ENCODE measurements at places on chromosomes 6 and 20.

GRCh38 chr6:112307707-112308106 is 39.4 kb upstream of the RFPL4B start:
- DNase-seq, result no peak

DNA sequence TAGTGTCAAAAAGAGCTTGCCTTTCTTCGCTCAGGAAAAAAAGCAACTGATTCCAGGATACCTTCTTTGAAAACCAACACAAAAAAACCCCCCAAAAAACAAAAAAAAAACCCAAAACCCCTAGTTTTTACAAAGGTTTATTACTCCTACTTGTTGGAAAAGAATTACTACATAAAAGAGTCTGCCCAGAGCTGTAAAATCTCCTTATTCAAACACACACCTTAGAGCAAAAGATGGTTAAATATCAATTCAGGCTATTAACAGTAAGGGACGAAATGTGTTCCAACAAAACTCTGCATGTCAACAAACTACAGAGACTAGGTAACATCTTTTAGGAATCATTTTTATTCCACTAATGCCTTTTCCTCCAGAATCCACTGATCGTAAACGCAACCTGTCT is 42.7 kb downstream of the BCAS1 start:
- DNase-seq, result no peak

GRCh38 chr6:111592726-111593511 is 12.8 kb downstream of the TRAF3IP2 start:
- no peak for DNase-seq

DNA sequence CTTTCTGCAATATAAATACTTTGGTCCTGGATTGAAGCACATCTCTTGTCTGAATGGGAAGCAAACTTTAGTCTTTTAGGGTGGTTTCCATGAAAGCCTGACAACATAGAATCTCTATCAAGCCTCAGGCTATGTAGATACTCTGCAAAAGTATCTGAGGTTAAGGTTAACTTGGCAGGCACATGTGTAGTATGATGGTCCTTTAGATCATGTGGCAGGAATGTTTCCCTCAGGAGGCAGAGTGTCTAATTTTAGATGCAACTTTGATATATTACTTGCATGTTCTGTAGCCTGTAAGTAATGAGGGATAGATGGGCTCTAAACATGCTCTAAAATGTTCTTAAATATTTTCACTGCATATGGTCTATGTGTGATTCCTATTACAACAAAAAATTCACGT is 8.2 kb downstream of the MYB start:
- no peak for DNase-seq

DNA sequence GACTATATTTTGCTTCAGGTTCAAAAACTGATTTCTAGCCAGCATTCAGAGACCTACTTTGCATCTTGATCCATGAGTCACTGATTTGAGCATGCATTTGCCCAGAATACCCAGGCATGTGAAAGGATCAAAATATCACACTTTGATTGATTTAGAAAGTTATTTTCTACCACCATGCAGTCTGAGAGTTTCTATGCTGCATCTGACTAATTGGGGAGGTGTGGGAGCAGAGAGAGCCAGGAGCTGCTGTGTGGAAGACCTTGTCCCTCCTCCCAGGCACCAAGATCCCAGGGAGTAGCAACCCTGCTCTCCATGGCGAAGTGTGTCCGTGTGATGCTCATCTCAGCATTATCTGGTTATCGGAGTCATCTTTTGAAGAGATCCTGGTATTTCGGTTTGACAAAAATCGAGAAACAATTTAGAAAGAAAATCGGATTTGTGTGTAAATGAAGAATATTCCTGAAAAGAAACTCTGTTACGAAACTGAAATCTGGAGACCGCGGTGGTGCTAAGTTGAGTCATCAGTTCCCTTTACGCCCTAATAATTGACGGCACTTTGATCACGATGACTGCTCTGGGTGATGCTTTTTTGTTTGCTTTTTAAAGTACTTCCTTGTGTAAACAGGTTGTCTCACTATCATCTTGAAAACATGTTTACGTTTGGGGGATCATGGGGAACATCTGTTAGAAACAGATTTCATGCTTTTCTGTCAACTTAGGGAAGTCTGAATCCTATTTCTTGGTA is 193.4 kb downstream of the BACH2 start:
- peak; percentile 68 for DNase-seq

DNA sequence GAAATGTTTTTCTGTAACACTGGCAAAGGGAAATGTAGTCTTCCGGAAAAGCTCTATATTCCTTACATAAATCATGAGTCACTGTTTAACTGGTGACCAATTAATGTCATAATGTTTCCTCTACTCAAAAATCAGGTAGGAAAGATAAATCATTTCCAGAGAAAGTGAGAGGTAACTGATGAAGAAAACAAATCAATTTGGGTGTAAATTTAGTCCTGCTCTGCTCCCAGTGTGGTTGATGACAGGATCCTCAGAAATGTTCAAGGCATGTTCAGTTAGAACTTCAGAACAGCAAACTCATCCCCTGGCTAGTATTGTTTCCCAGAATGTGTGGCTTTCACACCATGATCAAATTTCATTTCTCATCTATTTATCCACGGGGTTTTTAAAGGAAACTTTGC is 38.8 kb upstream of the SPACA1 start:
- DNase-seq, result no peak

DNA sequence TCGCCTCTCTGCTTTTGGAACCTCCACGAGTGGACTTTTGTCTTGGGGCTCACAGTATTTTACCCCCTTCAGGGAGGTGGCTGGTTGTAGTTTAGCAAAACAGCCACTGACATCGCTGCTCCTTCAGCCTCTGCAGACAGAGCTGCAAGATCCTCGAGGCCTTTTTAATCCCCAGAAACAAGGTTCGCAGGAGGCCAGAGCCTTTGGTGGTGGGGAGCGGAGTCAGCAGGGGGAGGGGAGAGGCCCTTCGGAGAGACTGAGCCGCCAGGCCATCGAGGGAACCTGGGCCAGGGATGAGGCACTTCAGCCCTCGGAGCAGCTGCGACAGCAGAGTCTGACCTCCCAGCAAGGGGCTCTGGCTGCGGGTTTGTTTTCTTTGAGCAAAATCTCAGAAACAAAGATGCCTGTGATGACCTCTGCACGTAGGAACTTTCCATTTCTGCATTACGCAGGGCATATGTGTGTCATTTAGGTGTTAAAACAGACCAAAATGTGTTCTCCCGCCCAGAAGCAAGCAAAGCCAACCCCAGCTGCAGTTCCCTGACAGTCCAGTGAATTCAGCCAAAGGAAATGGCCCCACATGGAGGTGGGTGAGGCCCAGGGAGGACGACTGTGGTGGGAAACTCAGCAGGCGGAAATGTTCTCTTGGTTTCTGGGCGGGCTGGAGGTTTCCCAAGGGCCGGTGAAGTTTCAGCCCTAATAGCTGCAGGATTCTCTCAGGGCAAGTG is 171.2 kb upstream of the SULF2 start:
- no peak for DNase-seq

- DNase-seq, result peak; percentile 43
Observed at GRCh38 chr6:133895573-133896343, 6.8 kb downstream of the TCF21 start.

DNA sequence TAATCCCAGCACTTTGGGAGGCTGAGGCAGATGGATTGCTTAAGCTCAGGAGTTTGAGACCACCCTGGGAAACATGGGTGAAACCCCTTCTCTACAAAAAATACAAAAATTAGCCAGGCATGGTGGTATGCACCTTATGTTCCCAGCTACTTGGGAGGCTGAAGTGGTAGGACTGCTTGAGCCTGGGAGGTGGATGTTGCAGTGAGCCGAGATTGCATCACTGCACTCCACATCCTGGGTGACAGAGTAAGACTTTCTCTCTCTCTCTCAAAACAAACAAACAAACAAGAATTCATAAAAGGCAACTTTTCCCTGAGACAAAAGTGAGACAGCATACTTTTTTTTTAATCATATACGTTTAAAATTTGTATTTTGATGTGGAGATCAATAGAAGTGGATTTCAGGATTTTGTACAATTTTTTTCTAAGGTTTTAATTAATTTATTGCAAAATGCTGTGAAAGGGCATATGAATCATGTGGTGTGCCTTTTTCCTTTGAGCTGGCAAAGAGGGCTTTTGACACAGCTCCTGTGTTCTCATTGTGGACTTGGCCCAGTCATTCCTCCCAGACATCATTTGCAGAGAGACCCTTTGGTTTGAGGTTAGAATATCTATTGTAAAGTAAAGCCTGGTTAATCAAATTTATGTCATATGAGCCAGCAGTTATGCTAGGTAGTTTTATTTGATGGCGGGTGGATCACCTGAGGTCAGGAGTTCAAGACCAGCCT is 77.1 kb downstream of the TULP4 start:
- DNase-seq, result peak; percentile 49

DNA sequence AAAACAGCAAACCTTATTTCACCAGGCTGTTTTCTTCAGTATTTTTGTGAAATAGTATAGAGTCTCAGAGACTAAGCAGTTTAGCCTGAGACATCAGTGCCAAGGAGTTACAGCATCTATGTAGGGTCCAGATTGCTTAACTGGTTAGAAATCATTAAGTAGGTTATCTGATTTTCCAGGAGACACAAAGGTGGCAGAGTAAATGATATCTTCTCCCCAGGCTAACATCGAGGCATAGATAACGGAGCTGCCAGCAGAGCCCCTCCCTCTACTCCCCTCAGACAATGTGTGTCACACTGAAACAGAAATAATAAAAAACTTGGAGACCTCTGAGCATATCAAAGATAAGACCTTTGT is 473.0 kb upstream of the CITED2 start:
- no peak for DNase-seq

GRCh38 chr6:64081453-64081852 is 445.9 kb downstream of the PHF3 start:
- no peak for DNase-seq

GRCh38 chr6:160882791-160883279 is 108.7 kb upstream of the MAP3K4 start:
- DNase-seq, result no peak

DNA sequence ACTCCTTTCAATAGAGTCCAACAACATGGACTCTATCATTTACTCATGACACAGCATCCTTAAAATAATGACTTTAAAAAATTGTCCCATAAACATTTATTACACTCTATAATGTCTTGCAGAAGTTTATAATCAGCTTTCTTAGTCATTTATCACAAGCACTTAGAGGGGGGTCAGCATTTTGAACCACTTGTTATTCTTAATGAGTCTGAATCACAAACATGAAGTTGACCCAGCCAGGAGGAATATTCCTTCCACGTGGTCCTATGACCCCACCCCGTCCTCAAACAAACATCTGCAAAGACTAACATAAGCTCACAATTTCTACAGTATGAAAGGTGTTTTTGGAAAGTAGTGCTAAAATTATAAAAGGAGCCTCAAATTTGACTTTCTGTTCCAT is 91.1 kb downstream of the MTFR2 start:
- DNase-seq, result no peak

DNA sequence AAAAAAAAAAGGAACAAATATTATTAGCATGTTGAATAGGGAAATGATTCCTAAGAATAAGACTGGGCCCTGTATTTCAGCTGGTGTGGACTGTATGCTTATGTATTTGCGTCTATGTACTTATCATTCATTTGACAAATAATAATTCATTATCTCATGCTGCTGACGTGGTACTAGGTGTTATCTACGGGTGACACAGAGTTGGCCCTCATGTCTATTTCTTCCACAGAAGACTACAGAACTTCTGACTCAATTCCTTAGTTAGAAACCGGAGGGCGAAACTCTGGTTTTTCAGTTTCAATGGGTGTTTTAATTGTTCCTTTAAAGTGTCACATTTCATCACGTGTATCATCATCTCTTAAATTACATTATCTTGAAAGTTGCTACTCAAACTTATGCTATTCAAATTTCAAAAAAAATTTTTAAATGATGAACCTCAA is 305.9 kb downstream of the CLIC5 start:
- DNase-seq, result no peak

DNA sequence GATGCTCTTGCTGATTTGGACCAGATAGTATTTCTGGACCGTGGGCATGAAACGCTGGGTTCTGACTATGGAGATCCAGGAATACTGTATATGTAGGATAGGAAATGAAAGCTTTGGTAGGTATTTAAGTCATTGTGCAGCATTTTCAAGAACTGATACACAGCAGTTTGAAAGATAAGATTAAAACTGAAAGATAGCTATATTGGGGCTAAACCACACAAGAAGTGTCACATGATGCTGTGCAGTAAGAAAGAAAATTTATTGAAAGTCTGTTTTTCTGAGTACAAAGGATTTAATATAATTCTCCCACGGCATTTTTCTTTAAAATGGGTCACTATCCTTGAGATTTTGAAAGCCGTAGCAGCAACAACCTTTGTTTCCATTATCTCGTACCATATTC is 305 bp downstream of the IL17A start:
- DNase-seq, result no peak
